ENCODE measurements at places on chromosomes 4 and X. TPM values are rescaled to one million over a fixed set of nuclear protein-coding genes. Genes with fewer than 3 reads are reported as not detected.

DNA sequence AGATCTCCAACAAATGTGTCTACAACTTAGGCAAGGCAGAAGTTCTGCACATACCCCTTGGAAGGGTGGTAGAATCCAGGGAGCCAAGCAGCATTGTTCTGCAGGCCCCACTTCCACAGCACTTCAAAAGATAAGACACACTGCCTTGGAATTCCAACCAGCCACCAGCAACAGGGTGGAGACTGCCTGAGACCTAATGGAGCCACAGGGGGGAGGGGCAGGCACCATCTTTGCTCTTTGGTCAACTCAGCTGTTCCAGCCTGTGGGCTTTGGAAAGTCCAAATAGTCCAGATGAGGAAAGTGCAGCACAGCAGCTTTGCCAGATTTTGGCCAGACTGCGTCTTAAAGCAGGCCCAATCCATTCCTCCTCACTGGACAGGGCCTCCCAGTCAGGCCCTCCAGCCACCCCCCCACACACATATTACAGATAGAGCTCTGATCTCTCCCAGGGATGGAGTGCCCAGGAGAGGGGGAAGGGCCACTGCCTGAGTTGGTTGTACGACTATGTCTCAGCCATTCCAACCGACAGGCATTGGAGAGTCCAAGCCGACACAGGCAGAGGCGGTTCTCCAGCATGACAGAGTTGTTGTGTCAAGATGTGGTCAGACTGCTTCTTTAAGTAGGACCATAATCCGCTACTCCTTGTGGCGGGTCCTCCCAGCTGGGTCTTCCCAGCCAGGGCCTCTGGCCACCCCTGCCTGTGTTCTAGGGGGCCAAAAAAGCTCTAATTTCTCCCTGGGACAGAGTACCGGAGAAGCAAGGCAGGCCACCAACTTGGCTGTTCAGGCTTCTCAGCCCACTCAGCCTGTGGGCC, 42.5 kb upstream of the ANTXR2 start:
- H3K36me3 ChIP-seq: no peaks in the 10 kb centered on the region
- H3K27ac ChIP-seq: no peak overlapping the region

- DNase-seq: no peak
- H3K27ac ChIP-seq: no peak overlapping the region
- no peak overlapping the region for H3K4me3 ChIP-seq
- H3K27me3 ChIP-seq: no peaks in the 10 kb centered on the region
Measured at GRCh38 chr4:114399105-114399504, 199.5 kb upstream of the UGT8 start.

DNA sequence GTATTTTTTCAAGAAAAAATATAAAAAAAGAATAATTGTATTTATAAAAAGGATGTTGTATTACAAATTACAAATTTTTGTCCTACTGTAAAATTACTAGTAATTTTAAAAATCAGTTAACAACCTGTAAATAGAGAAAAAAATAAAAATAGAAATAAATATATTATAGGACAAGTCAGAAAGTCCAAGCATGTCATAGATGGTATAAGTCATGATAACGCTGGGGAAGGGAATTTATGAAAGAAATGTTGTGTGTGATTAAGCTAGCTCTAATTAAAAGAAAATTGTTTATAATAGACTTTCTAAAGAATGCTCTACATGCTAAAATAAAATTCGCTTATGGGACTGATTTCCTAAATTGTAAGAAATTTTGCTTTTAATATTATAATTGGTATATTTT, 2329.9 kb downstream of the ARAP2 start:
- no peaks in the 10 kb centered on the region for H3K36me3 ChIP-seq
- no peak for DNase-seq
- no peak overlapping the region for H3K27ac ChIP-seq
- no peak overlapping the region for H3K4me3 ChIP-seq
- no peaks in the 10 kb centered on the region for H3K27me3 ChIP-seq

KIF4A gene
- 0.29 TPM for total RNA-seq

ERAS gene
- not detected for total RNA-seq

- H3K4me1 ChIP-seq: no peaks in the 10 kb centered on the region
- no peak for DNase-seq
- H3K36me3 ChIP-seq: no peaks in the 10 kb centered on the region
- H3K27ac ChIP-seq: no peak overlapping the region
Measured at GRCh38 chrX:22247169-22247568, 25.5 kb upstream of the CBLL2 start.

DNA sequence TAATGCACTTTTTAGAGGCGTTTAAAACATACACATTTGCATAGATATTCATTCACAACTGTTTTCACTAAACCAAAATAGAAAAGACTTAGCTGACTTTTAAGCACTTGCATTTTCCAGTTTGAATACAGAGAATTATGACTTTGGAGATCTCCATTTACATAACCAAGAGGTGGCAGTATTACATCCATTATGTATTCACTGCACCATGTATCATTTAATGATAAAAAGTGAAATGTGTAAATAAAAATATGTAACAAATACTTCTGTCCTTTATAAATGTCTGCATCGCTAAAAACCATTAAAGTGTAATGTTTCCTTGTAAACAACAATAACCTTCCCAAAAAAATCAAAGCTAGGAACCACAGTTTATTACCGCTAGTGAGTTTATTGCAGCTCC, 413.2 kb downstream of the FGF13 start:
- no peak for DNase-seq
- no peaks in the 10 kb centered on the region for H3K36me3 ChIP-seq
- H3K27me3 ChIP-seq: no peaks in the 10 kb centered on the region
- H3K27ac ChIP-seq: no peak overlapping the region

ENPEP gene
- total RNA-seq: 0.64 TPM

- H3K27ac ChIP-seq: peak overlapping the region; percentile 93
- peaks cover 10% of the 10 kb centered on the region for H3K4me1 ChIP-seq
- peak overlapping the region; percentile 44 for H3K4me3 ChIP-seq
- no peaks in the 10 kb centered on the region for H3K36me3 ChIP-seq
- H3K27me3 ChIP-seq: no peaks in the 10 kb centered on the region
Measured at GRCh38 chr4:151409470-151410313, 716 bp downstream of the FHIP1A start.

GRCh38 chr4:19051831-19052230, 1030.3 kb upstream of the LCORL start:
- H3K4me1 ChIP-seq: no peaks in the 10 kb centered on the region
- H3K27ac ChIP-seq: no peak overlapping the region
- H3K27me3 ChIP-seq: no peaks in the 10 kb centered on the region
- no peaks in the 10 kb centered on the region for H3K36me3 ChIP-seq

DNA sequence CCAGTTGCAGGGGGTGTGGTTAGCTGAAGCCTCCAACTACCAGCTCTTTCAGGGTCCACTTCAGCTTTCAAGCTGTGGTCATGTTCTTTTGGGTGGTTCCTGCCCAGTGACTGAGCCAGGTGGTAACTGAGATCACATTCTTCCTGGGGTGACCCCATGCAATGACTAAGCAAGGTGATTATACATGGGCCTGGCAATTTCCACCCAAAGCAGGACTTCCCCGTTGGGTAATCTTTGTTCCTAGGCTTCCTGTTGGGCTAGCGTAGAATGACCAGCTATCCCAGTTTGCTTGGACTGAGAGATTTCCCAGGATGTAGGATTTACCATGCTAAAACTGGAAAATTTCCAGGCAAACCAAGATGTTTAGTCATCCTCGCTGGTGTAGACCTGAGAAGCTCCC, 18.4 kb upstream of the MAGEB17 start:
- no peaks in the 10 kb centered on the region for H3K27me3 ChIP-seq
- no peak overlapping the region for H3K27ac ChIP-seq
- no peaks in the 10 kb centered on the region for H3K36me3 ChIP-seq
- no peak for DNase-seq

CXCL11 gene
- total RNA-seq: 0.13 TPM

GRCh38 chrX:45035071-45035470, 162.1 kb downstream of the KDM6A start:
- no peaks in the 10 kb centered on the region for H3K4me1 ChIP-seq
- H3K27me3 ChIP-seq: no peaks in the 10 kb centered on the region
- H3K36me3 ChIP-seq: no peaks in the 10 kb centered on the region

FAM9C gene
- total RNA-seq: not detected

GRCh38 chrX:17501746-17502145, 126.7 kb downstream of the NHS start:
- H3K36me3 ChIP-seq: no peaks in the 10 kb centered on the region
- no peaks in the 10 kb centered on the region for H3K4me1 ChIP-seq
- H3K27ac ChIP-seq: no peak overlapping the region
- DNase-seq: no peak
- H3K4me3 ChIP-seq: no peak overlapping the region

SSX4B gene
- not detected for total RNA-seq

CPE gene
- 26.9 TPM for total RNA-seq

AIMP1 gene
- total RNA-seq: 16.6 TPM

GRIA2 gene
- 2.1 TPM for total RNA-seq

SPANXC gene
- total RNA-seq: not detected

GRCh38 chrX:21683941-21684340, 25.8 kb upstream of the KLHL34 start:
- H3K4me1 ChIP-seq: no peaks in the 10 kb centered on the region
- H3K4me3 ChIP-seq: no peak overlapping the region
- no peaks in the 10 kb centered on the region for H3K27me3 ChIP-seq
- H3K36me3 ChIP-seq: no peaks in the 10 kb centered on the region
- DNase-seq: no peak

CSN1S1 gene
- not detected for total RNA-seq

GRCh38 chr4:10737337-10737736, 52.8 kb upstream of the CLNK start:
- H3K27me3 ChIP-seq: no peaks in the 10 kb centered on the region
- H3K36me3 ChIP-seq: no peaks in the 10 kb centered on the region
- no peak overlapping the region for H3K27ac ChIP-seq
- no peak overlapping the region for H3K4me3 ChIP-seq
- no peak for DNase-seq
- no peaks in the 10 kb centered on the region for H3K4me1 ChIP-seq

KLHL15 gene
- total RNA-seq: 4.7 TPM

GRCh38 chr4:154741131-154741665, 2.6 kb upstream of the LRAT start:
- no peak for DNase-seq
- peaks cover 7% of the 10 kb centered on the region for H3K4me1 ChIP-seq
- H3K27me3 ChIP-seq: no peaks in the 10 kb centered on the region
- no peaks in the 10 kb centered on the region for H3K36me3 ChIP-seq

PABPC5 gene
- 0.41 TPM for total RNA-seq

DNA sequence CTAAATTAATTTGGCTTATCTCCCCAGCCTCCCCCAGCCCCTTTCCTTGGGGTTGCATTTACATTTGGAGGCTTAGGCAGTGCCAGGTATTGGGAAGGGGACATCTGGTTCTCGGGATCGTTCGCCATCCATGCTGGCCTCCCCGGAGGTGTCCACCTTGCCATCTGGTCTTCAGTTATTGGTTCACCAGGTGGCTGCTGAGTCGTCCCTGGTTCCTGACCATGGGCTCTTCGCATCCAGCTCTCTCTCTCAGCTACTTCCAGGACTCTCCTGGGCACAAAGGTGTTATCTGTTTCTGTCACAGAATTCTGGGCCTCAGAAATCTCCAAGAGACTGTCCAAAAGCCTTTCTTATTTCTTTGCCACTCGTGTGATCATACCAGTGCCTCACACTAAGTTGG, 75.4 kb upstream of the SCOC start:
- H3K4me3 ChIP-seq: no peak overlapping the region
- no peaks in the 10 kb centered on the region for H3K4me1 ChIP-seq
- no peaks in the 10 kb centered on the region for H3K27me3 ChIP-seq
- no peak for DNase-seq

DNA sequence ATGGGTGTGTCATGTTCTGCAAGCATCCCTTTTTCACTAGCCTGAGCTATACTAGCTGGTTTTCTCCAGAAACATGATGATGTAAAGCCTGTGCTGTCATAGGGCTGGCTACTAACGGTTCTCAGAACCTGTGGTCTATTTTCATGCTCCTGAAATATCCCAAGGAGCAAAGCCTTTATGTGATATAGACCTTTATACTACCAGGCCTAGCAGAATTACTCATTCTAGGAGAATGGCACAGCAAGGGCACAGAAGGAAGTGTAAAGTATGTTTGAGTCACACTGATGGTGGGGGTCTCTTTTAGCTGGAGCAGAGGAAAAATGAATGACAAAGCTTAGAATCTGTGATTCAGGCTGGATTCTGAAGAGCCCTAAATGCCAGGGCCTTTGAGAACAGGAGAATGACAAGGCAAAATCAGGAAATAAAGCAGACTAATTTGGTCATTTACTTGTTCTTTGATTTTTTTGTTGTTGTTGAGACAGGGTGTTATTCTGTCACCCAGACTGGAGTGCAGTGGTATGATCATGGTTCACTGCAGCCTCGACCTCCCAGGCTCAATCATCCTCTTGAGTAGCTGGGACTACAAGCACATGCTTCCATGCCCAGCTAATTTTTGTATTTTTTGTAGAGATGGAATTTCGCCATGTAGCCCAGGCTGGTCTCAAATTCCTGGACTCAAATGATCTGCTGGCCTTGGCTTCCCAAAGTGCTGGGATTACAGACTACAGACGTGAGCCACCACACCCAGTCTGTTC, 11.8 kb downstream of the TCEAL1 start:
- peaks cover 3% of the 10 kb centered on the region for H3K27me3 ChIP-seq
- no peak for DNase-seq

GRCh38 chr4:73707269-73707875, 33.0 kb upstream of the CXCL8 start:
- DNase-seq: no peak

GRCh38 chr4:54746218-54746617, 88.5 kb downstream of the KIT start:
- no peaks in the 10 kb centered on the region for H3K27me3 ChIP-seq
- H3K4me3 ChIP-seq: no peak overlapping the region
- no peak overlapping the region for H3K27ac ChIP-seq
- no peak for DNase-seq

GRCh38 chrX:42028109-42028508, 104.8 kb upstream of the CASK start:
- peaks cover 10% of the 10 kb centered on the region for H3K27me3 ChIP-seq
- DNase-seq: no peak
- no peaks in the 10 kb centered on the region for H3K36me3 ChIP-seq
- H3K4me1 ChIP-seq: peaks cover 8% of the 10 kb centered on the region
- no peak overlapping the region for H3K27ac ChIP-seq
- no peak overlapping the region for H3K4me3 ChIP-seq

- no peak for DNase-seq
- no peak overlapping the region for H3K27ac ChIP-seq
- H3K4me3 ChIP-seq: no peak overlapping the region
- H3K36me3 ChIP-seq: no peaks in the 10 kb centered on the region
Measured at GRCh38 chr4:16513876-16514275, 287.6 kb upstream of the TAPT1 start.

GRCh38 chr4:1825326-1825725, 30.6 kb downstream of the LETM1 start:
- no peaks in the 10 kb centered on the region for H3K27me3 ChIP-seq
- H3K36me3 ChIP-seq: peaks cover 26% of the 10 kb centered on the region
- DNase-seq: no peak
- H3K4me3 ChIP-seq: no peak overlapping the region
- H3K4me1 ChIP-seq: no peaks in the 10 kb centered on the region
- H3K27ac ChIP-seq: no peak overlapping the region

DNA sequence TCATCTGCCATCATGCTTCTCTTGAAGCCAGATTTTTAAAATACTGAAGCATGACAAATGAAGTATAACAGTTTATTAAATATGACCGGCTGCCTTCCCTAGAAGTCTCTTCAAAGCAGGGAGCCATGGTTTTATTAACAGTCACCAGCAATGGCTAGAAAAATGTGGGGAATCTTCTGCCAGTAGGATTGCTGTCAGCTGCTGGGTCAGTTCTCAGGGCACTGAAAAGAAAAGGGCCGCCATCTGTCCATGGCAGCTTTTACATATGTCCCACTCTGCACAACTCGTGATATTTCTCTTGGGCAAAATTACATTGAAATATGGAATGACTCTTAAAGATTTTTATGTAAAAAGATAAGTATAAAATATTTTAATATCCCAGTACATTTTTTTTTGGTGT, 2.8 kb downstream of the CCNG2 start:
- DNase-seq: no peak
- H3K4me3 ChIP-seq: no peak overlapping the region
- H3K4me1 ChIP-seq: no peaks in the 10 kb centered on the region
- H3K27ac ChIP-seq: no peak overlapping the region

STK32B gene
- total RNA-seq: 1.0 TPM

Data from pancreas (tissue), 10 donors.